ENCODE measurements at places on chromosomes 7 and 10.

GRCh38 chr10:91597197-91597881 lies 35.5 kb downstream of the PPP1R3C start:
- DNase-seq: no peak

GRCh38 chr10:116465546-116465945 lies 37.9 kb downstream of the PNLIPRP3 start:
- DNase-seq: no peak

- peak; percentile 51 for DNase-seq
Observed at GRCh38 chr10:119305860-119306513, 98.6 kb downstream of the GRK5 start.

DNA sequence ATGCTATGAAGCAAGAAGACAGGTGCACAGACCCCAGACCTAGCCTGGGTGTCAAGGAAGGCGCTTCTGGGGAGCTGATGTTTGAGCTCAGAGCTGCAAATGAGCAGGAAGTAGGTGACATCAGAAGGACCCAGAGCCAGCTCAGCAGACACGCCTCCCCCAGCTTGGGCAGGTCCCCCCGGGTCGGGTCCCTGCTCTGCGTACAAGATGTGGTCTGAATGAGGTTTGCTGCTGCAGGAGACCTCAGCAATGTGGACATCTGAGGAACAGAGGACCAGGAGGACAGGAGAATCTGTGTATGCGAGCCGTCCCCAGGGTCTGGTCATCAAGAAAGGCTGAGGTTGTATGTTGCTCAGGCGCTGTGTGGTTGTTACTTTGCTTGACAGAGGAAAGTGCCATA lies 51.8 kb downstream of the TACC2 start:
- DNase-seq: no peak

GRCh38 chr7:37198041-37198905 lies 250.4 kb downstream of the ELMO1 start:
- no peak for DNase-seq

- no peak for DNase-seq
Observed at GRCh38 chr7:101880282-101881054, 63.0 kb downstream of the CUX1 start.

GRCh38 chr7:128921866-128922440 lies 11.4 kb upstream of the KCP start:
- peak; percentile 27 for DNase-seq

- DNase-seq: no peak
Observed at GRCh38 chr7:29866490-29866930, 60.2 kb downstream of the WIPF3 start.

GRCh38 chr10:24425151-24425550 lies 216.2 kb downstream of the KIAA1217 start:
- DNase-seq: no peak

DNA sequence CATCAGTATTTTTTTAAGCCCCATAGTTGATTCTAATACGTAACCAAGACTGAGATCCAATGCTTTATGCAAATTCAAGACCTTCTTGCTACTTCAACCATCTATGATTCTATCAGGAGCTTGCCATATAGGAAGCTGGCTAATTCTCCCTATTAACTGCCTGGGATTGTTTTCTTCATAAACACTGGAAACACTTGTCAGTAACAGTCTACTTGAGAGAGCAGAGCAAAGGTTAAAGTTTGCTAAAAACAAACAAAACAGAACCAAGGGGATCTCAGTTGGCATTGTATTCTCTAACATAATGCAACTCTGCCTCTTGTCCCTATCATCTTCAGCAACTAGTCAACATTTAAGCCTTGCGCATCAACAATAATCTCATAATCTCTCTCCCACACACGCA lies 21.0 kb upstream of the PTPN12 start:
- no peak for DNase-seq

GRCh38 chr10:131181456-131181855 lies 130.1 kb downstream of the TCERG1L start:
- DNase-seq: no peak

DNA sequence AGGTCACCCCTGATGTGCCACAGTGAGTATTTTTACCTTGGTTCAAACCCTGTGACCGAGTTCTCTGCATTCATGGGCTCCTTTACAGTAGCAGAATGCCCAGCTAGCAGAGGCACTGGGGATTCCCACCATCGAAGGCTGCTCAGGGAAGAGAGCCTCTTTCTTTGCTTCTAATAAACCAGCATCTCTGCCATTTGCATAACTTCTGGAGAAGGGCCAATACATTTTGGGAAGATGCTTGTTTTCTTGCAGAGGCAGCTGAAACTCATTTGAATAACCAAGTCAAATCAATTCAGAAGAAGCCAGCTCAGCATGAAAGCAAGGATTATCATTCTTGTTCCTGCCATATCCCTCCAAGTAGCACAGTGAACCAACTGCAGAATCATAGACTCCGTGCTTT lies 82.9 kb upstream of the WDR11 start:
- no peak for DNase-seq

- no peak for DNase-seq
Observed at GRCh38 chr7:15836041-15836440, 149.6 kb upstream of the MEOX2 start.

DNA sequence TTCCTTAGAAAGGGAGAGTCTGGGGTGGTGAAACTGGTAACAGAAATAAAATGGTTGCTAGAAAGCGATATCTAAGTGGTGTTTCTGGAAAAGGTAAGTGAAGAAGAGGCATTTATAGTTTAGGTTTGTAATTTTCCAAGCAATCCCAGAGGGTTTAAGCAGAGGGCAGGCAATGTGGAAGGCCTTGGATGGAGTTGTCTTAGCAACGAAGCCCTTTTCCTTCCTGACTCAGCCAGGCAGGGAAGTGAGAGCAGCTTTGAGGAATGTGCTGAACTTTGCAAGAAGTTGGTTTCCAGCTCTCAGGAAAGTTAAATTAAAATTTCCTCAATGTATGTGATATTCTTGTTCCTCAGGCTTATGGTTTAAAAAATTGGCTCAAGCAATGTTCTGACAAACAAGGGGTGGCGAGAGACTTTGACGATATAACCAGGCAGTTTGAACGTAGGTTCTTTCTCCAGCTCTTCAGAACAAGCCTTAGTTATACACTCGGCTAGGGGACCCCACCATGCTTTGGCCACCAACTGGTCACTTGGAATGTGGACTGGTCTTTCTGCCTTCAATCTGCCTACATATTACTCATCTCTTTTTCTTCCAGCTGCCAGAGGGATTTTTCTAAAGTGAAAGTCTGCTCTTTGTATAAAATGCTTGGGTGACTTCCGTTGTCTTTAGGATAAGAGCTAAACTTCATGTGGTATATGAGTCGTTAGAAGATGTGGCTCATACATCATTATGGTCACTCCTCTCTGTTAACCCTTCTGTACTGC lies 66.9 kb upstream of the SLC25A13 start:
- DNase-seq: no peak

GRCh38 chr7:142785841-142786250 lies 15.1 kb downstream of the PRSS2 start:
- DNase-seq: no peak

DNA sequence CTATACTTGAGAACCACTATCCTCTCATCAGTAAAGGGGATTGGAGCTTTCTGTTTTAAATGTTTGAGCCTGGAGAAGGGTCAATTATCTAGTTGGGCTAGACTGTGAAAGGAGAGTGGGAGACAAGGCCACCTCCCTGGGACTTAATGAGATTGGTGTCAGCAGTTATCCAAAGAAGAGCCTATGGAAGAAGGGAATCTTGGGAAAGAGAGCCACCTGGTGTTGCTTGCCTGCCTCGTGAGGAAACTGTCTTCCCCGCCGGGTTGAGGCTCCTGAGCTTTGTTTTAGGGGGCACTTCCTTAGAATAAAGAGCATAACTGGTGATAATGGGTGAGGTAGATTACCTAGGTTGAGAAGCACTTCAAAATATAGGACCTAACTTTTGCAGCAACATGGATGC lies 32.0 kb upstream of the ABCB4 start:
- no peak for DNase-seq

GRCh38 chr7:87058744-87059524 lies 520 bp downstream of the ELAPOR2 start:
- DNase-seq: peak; percentile 19

DNA sequence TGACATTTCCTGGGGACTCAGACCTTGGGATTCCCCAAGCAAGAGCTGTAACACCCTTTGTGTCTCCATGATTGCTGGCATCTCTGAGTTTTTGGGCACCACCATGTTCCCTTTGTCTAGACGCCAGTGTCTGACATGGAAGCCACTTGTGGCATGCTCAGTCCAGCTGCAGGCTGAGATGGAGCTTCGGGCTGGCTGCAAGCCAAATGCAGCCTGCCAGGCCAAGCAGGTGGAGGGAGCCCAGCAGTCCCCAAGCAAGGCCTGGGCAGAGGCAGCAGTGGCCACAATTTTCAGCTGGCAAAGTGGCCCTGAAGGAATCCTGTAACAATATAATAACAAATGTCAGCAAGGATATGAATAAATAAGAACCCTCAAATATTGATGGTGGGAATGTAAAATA lies 86.2 kb upstream of the ABCB5 start:
- DNase-seq: no peak

DNA sequence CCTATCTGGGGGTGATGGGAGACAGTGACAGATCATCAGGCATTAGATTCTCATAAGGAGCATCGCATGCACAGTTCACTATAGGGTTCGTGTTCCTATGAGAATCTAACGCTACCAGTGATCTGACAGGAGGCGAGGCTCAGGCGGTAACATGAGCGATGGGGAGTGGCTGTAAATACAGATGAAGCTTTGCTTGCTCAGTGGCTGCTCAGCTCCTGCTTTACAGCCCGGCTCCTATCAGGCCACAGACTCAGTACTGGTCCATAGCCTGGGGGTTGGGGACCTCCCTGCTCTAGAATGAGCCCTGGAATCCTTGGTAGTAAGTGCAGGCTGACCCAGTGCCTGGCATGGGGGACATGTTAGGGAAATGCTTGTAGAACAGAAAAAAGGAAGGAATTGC lies 426.0 kb downstream of the TYW1 start:
- DNase-seq: no peak

DNA sequence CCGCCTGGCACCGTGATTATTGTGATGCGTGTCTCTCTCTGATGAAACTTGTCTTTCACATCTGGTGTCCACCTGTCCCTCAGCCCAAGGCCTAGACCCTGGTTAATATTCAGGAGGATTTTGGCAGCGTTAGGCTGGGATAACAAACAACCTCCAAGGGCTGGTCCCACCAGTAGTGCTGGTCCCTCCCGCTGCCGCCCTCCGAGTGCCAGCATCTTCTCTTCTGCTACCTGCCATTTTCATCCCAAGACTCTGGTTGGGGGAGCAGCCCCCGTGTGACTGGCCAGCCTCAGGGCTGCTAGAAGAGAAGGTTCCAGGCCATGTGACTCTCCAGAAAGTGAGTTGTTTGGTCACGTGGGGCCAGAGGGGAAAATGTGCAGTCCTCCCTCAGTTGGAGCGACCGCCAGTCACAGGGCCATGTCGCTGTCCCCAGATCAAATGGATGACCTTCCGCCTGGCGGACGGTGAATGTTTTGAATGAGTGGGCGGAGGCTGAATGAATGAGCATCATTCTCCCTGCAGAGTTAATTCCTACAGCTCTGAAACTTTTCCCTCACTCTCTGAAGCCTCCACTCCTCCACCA lies 479.9 kb upstream of the FOXK1 start:
- no peak for DNase-seq

- DNase-seq: no peak
Observed at GRCh38 chr10:29649561-29650551, 15.1 kb upstream of the SVIL start.

DNA sequence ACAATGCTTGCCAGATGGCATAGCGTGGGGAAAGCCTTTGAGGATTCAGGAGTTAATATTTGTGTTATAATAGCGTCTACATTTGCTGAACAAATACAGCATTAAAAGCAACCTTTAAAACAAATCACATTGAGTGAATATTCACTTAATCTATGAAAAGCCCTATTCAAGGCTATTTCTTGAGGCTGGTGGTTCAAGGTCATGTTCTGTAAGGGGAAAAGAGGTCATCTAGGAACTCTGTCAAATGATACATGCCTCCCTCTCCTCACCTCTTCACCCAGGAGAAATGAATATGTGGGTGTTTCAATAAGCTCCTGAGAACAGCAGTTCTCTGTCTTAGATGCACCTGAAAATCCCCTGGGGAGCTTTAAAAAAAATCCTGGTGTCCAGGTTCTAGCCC lies 303.0 kb downstream of the ELMO1 start:
- no peak for DNase-seq

GRCh38 chr7:145863-146262 lies 46.5 kb upstream of the FAM20C start:
- DNase-seq: no peak

DNA sequence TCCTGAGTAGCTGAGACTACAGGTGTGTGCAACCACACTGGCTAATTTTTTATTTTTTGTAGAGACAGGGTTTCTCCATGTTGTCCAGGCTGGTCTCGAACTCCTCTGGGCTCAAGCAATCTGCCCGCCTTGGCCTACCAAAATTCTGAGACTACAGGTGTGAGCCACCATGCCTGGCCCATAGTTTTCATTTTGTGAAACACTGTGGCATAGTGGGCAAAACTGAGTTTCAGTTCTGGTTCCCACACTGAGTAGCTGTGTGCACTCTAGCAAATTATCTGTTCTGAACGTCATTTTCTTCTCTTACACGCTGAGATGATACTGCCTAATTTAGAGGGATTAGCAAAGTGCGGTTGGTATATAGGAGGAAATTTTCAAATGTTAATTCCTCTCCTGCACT lies 13.5 kb downstream of the ATP5MK start:
- no peak for DNase-seq

DNA sequence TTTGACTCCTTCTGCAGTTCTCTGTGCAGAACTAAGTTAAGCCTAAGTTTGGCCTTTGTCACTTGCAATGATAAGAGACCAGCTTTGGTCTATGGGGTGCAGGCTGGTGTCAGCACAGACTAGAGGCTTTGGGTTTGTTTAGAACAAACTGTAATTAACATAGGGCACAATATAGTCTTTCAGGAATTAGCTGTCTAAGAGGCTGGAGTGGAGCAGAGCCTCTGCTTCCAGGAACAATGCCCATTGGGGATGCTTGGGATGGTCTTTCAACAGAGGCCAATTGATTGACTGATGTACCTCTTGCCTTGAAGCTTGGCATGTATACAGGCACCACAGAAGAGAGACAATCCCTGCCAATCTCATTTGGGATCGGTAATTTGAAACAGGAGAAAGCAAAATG lies 4.7 kb downstream of the SUFU start:
- DNase-seq: no peak

- no peak for DNase-seq
Observed at GRCh38 chr10:121734589-121735045, 136.4 kb upstream of the FGFR2 start.

DNA sequence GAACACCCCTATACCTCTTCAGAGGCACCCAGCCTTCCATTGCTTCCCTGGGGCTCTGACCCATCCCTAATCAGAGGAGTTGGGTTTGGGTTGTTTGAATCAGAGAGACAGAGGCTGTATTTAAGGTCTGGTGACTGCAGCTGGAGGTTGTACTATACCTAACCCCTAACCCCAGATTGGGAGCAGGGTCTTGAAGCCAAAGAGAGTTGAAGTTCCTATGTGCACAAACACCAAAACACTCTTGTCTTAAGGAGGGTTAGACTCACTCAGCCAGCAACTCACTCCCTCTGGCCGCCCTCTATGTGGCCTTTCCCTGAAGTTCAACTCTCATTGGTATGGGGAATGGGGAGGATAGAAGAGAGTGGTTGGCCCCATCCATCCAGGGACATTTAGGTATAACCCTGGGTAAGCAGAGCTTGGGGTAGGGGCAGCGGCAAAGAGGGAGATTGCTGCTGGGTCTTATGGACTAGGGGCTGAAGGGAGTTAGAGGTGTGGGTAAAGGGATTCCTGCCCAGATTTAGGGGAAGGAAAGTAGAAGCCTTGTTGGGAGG lies 80.0 kb downstream of the PAX2 start:
- no peak for DNase-seq

All from breast epithelium (tissue), 4 donors.